H4 (cell line): ENCODE measurements at places on chromosomes 3 and 15. TPM values are rescaled to one million over a fixed set of nuclear protein-coding genes. Genes with fewer than 3 reads are reported as not detected.

Gene PLA2G4B
- 0.62 TPM in 1 of 2 replicates, not detected in the other for total RNA-seq

GRCh38 chr15:66145726-66146182 is 107.8 kb downstream of the MEGF11 start:
- no peak for DNase-seq

DNA sequence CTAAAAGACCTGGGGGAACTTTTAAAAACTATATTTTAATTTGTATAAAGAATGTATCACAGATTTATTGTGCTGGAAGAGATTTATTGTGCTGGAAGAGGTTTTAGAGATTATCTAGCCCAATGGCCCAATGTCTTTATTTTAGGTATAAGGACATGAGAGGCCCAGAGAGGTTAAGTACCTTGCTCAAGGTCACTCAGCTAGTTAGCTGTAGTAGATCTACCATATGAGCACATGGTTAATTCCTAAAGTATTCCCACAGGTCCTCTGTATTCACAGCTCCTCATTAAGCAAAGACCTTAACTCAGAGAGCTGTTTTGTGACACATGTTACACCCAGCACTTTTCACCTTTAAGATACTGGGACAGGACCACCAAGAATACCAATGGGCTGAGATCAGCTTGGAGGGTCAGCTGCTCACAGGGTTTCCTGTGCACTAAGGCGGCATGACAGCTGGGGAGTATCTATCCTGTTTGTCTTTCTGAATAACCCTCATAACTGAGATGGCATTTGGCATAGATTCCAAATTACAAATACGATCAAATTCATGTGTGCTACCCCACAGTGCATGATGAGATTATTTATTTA is 143.1 kb upstream of the TBL1XR1 start:
- DNase-seq, result no peak

DNA sequence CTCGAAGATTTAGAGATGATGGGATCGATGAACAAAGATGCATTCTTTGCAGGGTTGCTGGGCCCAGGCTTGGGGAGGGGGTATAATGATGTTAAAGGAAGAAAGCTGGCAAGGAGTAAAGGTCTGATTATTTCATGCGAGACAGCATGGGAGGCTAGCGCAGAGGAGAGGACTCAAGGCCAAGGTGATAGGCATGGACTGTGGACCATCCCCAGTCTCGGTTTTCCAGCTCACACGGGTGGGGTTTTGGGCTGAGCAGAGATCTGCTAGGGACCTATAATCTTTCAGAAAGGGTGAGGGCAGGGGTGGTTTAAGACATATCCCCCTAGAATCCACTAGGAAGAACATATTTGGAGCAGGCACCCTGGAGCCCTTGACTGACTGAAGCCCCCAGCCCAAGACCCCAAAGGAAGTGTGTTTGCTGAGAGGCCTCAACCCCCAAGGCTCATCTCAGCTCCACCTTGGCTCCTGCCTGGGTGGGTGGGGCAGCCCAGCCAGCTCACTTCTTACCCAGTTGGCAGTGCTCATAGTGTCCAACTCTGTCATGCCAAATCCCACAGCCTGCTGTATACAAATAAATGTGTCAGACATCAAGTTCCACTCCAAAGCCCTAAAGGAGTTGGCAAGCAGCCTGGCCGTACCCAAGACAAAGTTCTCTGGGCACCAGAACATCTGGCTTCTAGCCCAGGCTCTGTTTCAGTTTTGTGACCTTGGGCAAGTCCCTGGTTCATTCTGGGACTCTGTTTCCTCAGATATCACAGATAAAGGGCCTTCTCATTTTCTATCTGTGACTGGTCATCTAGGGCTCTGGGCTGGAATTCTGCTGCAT is 17.9 kb downstream of the ACSBG1 start:
- peak; percentile 97 for DNase-seq

DNA sequence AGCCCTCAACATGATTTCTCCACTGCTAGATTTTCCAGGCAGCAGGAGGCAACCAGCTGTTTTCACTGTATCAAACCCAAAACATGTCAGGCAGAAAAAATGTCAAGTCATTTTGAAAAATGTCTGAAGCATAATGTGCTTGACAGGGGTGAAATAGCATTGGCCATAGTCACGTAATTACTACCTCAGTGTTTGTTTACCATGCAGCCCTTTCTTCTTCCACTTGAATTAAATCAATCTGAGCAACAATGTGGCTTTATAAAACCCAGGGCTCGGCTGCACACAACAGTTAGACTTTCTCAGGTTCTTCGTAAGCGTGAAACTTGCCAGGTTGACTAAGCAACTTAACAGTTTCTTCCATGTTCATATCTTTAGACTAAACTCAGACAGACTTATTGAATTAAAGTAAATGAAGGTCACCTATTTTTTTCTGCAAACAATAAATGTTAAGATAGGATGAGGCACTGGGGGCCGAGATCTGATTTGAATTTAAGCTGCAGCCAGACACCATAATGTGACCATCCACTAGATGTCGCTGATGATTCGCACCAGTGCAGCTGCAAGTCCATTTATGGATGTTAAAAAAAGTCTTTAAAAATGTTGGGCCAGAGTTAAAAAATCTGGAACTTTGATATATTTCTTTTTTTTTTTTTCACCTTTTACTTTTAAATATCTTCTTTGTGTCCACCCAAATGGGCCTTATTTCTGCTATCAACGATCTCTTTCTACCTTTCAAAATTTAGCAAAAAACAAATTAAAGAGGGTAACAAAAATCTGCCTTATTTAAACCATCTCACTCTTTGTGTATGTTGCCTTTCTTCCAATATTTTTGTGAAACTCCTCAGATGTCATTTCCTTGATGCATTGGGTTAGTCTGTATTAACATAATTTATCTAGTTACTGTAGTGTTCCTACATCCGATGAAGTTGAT is 305.9 kb downstream of the CACNA2D3 start:
- DNase-seq, result peak; percentile 77

- no peak for DNase-seq
These were observed 355.8 kb upstream of the SATB1 start for GRCh38 chr3:18780959-18781358.
